ENCODE measurements at places on chromosomes 6 and 20.

- no peak for DNase-seq
These were observed 14.2 kb upstream of the SLCO4A1 start for GRCh38 chr20:62627901-62628612.

- DNase-seq = no peak
These were observed 4.8 kb downstream of the NFYA start for GRCh38 chr6:41077536-41077935.

- DNase-seq = peak; percentile 80
These were observed 10.1 kb downstream of the HFE start for GRCh38 chr6:26097268-26097875.

GRCh38 chr6:30686009-30686907 lies at the start of gene PPP1R18:
PPP1R18 (minus strand) TSS chr6:30686645; CDS start chr6:30686018, 627 bp downstream.
- peak; percentile 91 for DNase-seq

DNA sequence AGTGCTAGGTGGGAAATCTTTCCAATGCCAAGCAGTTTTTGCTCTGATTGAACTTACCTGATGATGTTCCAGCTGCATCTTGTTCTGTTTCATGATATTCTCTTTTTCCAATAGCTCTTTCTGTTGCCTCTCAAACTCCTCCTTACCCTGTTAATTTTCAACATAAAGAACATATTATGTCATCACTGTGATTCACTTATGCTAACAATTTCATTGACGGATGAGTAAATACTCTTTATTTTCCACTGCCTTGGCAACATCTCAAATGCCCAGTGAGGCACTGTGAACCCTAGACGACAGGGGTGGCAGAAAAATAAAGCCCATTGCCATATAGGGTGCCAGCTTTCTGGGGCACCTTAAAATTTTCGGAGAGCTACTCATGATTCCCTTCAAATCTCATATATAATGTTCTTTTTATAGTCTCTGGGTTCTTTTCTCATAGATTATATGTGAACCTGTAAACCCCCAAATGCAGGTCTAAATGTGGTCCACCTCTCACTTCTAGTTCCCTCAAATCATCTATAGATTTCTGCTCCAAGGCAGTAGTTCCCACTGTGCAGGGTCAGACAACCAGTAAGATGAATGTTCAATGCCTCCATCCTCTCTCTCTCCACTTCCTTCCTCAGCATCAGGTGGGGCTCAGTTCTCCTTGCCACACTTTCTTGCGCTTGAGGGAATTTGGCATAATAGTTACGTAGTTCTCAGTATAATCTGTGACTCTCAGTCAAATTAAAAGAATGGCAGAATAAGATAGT lies 44.1 kb downstream of the NEDD9 start:
- DNase-seq = no peak

DNA sequence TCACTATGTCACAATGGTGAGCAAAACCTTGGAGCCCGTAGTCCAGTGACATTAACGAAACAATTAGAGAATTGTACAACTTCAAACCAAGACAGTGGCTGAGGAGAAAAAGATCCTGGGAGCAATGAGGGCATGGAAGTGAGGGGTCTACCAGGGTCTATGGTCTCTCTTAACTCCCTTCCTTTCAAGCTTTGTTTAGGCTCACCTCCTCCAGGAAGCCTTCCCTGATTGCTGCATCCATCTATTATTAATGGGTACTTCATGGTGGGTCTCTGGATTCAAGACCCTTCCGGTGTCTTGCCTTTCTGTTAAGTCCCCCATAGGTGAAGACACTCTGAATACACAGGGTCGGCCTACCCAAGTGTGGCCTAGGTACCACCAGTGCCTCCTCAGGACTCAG lies 38.1 kb upstream of the MLN start:
- DNase-seq = no peak

DNA sequence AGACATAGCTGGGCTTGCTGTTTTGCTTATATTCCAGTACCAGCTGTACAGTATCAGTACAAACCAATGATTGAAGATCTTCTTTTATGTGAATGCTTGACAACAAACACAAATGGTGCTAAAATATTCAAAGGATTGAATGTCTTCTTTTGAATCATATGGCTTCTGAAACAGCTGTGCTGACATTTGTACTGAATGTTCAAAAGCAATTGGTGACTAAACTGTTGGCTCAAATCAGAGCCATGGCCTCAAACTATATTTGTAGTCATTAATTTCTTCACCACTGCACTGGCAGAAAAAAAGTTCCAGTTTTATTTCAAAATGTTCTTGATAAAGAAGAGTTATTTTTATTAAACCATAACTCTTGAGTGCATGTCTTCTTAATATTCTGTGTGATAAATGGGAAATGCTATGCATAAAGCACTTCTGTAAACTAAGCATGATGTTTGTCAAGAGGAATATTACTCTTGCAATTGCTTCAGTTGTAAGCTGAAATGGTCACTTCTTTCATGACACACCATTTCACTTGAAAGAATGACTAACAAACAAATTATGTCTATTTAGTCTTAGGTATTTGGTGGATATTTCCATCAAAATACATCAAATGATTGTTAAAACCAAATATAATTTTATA lies 45.9 kb upstream of the CENPW start:
- DNase-seq = no peak
